Activated CD4-positive, alpha-beta T cell treated with anti-CD3 and anti-CD28 coated beads, Interleukin-10, Interleukin-2, amounts not matched to agents 100 ng/mL and 50 ng/mL, durations not matched to agents 16 hours and 8 hours (primary cell): ENCODE measurements at places on chromosomes 7 and 10.
A peak's percentile ranks its signal among the peaks of the same experiment; 100 is the strongest.

GRCh38 chr10:61877887-61878739 is 23.4 kb upstream of the ARID5B start:
- no peak for DNase-seq

- peak; percentile 46 for DNase-seq
Observed at GRCh38 chr10:57338823-57339558, 928.7 kb downstream of the IPMK start.

GRCh38 chr7:86844608-86845007 is 200.9 kb downstream of the GRM3 start:
- peak; percentile 27 for DNase-seq

GRCh38 chr7:137597856-137598255 is 248.9 kb downstream of the DGKI start:
- DNase-seq: no peak

DNA sequence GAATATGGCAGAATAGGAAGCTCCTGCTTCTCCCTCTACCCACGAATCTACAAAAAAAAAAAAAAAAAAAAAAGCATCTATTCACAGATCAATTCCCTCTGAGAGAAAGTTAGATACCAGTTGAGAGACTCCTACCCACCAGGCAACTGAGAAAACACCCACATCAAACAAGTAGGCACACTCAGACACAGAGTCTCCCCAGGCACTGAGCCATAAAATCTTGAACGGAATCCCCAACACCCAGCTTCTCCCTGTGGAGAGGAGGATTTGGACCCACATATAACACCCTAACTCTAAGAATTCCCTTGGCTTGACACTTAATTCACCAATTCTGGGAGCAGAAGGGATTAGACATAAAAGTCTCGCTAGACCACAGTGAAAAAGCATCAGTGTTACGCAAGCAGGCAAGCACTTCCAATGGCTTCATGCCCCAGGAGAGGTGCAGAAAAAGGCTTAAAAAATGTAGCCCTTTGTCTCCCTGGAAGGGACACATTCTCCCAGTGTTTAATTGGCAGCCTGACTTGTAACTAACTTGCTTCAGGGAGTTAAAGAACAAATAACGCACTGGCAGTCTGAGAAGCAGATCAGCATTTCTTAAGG is 192.2 kb downstream of the ELAPOR2 start:
- DNase-seq: no peak

DNA sequence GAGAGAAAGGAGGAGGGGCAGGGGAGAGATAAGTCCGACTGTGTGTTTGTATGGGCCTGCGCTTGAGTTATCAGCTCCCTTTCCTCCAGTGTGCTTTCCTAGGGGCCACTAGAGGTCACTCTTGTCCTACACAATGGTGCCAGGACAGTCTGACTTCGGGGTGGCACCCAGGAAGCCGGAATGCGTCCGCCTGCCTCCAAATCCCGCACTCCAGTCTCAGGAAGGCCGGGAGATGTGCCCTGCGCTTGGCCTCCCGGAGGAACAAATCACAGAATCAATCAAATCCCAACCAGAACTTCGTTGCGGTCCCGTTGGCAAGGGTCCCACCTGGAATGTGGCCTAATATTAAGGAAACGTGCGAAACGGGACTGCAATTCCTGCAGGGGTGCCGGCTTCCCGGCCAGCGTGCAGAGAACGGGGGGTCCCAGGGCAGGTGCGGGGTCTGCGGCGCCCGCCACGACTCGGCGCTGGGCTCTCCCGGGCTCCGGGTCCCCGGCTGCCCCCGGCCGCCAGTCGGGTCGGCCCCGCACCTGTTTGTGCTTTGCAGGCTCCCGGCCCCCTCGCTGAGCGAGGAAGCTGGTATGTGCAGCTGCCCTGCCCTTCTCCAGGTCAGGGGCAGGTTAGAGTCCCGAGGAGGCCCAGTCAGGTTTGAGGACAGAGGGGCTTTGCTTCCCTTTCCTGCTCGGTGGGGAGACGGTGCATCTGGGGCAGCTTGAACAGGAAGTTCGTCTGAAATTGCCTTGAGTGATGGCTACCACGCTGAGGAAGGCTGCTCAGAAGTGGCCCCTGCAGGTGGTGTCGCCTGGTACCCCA is 21.0 kb upstream of the HPS1 start:
- peak; percentile 80 for DNase-seq

DNA sequence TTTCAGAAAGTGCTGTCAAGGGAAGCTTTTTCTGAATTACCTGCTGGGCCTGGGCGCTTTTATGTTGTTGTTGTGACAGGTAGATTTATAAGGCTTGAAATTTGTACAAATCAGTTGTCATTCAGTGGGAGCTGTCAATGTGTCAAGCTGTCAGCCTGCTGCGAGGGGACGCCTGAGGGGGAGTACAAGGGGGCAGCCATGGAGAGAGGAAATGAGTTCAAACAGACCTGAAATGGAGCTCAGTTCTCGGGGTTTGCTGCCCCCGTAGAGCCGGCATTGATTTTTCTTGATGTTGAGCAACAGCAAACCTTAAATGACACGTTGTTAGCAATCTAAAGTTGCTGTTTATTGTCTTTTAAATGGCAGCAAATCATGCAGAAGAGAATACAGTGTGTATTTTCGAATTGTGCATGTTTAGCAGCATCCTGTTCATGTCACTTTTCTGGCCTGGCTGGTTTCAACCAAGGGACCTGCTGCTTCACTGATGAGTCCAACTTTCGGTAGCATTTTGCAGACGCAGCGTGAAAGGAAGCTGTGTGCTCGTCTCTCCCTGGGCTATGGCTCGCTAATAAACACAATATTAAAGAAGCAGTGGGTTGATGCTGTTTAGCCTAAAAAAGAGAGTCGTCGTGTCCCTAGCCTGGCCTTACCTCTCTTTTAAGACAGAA is 166.5 kb downstream of the LRMDA start:
- DNase-seq: no peak

GRCh38 chr10:88975377-88975720 is 15.2 kb upstream of the FAS start:
- no peak for DNase-seq

DNA sequence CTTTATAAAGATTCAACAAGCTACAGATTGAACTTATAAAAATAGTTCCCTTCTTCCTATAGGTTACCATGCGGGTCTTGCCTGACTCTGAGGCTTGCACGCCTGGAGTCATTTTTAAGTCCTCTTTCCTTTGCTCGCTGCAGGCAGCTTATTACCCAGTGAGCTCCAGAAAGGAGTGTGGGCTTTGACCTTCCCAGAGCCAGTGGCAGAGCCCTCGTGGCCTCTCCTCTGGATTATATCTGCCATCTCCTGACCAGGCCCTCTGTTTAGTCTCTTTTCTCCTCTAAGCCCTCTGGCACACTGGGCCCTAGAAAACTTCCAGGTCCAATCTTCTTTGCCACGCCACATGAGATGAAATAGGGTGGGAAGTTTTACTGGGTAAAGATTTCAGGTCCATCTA is 39.9 kb upstream of the EZH2 start:
- no peak for DNase-seq

- no peak for DNase-seq
Observed at GRCh38 chr7:4531236-4531635, 150.9 kb upstream of the FOXK1 start.

GRCh38 chr10:49139846-49140195 is 6.0 kb upstream of the FAM170B start:
- DNase-seq: no peak

DNA sequence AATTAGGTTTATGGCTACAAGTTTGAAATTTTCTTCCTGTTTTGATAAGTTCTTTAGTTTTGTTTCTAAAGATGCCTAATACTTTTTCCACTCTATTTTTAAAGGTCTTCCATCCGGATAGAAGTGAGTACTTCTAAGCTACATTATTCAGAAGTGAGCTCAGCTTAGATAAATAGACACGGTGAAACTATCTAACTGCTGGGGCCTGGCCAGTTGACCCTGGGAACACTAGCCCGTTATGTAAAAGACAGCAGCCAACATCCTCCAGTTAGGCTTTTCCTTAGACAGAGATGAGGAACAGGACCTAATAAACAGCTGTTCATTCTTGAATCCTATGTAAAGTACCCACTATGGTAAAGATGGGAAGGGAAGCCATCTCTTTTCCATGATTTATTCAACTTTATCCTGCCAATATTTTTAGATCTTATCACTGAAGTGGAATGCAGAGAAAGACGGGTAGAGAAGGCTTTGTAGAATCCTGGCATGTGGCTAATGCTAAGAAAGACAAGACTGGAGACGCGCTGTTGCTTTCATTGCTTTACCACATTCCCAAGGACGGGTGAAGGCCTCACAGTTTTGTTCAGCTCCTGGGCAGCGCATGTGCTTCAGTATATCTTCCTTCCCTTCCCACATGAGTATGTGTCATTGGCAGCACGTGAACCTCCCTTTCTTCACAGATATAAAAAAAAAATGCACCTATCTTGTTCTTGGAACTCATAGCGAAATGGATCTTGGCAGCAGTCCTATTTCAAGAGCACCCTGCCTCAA is 340.0 kb upstream of the MEOX2 start:
- no peak for DNase-seq

- DNase-seq: no peak
Observed at GRCh38 chr7:106552645-106553445, 108.1 kb downstream of the CCDC71L start.

DNA sequence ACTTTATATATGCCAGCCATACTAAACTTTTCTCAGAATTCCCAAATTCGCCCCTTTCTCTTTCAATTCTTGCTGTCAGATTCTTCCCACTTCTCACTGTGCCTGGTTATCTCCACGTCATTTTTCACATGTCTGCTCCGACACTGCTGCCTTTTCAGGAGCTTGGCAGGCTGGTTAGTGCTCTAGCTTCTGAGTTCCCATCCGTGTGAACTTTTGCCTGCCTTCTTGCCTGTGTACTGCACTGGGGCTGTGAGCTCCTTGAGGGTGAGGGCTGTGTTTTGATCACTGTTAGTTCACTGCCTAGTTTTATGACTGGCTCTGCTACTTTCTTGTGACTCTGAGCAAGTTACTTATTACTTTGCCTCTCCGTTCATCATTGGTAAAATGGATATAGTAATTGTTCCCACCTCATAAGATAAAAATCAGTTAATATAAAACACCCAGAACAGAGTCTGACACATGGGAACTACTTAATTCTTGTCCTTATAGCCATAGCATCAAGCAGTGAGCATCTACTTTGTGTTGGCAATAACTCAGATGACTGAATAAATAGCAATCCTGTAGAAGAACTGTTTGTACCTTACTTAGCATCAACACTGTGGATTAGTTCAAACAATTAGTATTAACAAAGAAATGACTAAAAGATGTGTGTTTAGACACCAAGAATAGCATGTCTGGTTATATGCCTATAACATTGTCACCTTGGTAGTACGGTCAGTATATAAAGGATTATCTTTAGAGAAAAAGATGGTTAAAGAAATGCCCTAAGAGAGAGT is 5.5 kb downstream of the GSTO1 start:
- no peak for DNase-seq
